ENCODE measurements at places on chromosomes 3 and 15. TPM values are rescaled to one million over a fixed set of nuclear protein-coding genes. Genes with fewer than 3 reads are reported as not detected.
A peak's percentile ranks its signal among the peaks of the same experiment; 100 is the strongest.

DNA sequence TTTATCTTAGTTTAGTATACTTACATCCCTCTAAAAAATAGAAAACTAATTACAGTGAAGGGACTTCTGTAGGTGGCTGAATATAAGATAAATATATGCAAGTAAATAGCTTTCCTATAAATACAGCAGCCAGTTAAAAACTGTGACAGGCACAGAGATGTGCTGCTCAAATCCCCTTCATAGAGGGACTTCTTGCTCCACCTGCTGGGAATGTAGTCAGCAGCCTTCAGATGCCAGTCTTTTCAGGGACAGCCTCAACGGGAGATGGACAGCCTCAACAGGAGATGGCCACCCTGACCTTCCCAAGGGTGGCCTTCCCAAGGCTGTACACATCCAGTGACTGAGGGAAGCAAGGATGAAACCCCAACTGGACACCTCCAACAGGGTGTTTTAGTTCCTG lies 15.7 kb upstream of the PRR23E start:
- no peak overlapping the region for H3K27ac ChIP-seq
- H3K4me1 ChIP-seq, result peaks cover 2% of the 10 kb centered on the region

DNA sequence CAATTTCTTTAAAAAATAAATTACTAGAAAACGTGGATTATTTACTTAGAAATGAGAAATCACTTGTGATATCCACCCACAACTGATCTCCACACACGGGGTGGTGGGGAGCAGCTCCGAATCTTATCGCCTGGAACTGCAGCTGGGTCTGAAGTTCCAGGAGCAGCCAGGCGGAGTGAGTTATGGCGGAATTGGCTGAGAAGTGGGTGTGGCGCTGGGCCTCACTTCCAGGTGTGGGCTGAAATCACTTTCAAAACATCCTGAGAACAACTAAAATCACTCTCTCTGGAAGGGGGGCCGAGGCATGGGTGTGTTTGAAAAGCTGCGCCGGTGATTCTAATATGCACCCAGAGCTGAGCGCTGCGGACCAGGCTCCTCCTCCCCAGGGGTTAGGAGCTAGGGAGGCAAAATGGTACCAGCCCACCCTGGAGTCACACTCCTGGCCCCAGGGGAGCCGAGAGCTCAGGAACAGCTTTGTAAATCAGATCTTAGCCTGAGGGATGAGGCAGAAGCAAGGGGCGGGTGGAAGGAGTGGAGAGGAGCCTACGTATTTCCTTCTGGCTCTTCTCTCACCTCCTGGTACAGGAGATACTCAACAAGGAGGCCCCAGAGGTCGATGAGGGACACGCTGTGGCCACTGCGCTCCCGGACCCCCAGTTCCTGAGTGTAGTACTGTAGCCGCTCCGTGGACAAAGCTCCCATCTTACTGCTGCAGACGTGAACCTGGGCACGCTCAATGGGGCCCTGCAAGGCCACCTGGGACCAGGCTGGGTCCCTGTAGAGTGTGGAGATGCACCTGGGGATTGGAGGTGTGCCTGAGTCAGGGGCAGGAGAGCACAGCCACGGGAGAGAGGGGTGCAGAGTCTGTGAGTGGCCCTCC lies 9.6 kb downstream of the PLA2G4F start:
- no peak overlapping the region for H3K27ac ChIP-seq
- no peaks in the 10 kb centered on the region for H3K36me3 ChIP-seq
- no peaks in the 10 kb centered on the region for H3K4me1 ChIP-seq
- no peaks in the 10 kb centered on the region for H3K27me3 ChIP-seq
- no peak for DNase-seq
- H3K4me3 ChIP-seq, result no peak overlapping the region

GRCh38 chr3:151818361-151818760 lies 4.4 kb downstream of the AADAC start:
- H3K4me1 ChIP-seq, result peaks cover 5% of the 10 kb centered on the region
- no peaks in the 10 kb centered on the region for H3K27me3 ChIP-seq
- DNase-seq, result no peak
- H3K4me3 ChIP-seq, result no peak overlapping the region
- H3K36me3 ChIP-seq, result no peaks in the 10 kb centered on the region

- no peaks in the 10 kb centered on the region for H3K27me3 ChIP-seq
- no peak for DNase-seq
- no peak overlapping the region for H3K27ac ChIP-seq
- no peak overlapping the region for H3K4me3 ChIP-seq
Measured at GRCh38 chr3:175619369-175619768, 760.2 kb downstream of the NAALADL2 start.

DNA sequence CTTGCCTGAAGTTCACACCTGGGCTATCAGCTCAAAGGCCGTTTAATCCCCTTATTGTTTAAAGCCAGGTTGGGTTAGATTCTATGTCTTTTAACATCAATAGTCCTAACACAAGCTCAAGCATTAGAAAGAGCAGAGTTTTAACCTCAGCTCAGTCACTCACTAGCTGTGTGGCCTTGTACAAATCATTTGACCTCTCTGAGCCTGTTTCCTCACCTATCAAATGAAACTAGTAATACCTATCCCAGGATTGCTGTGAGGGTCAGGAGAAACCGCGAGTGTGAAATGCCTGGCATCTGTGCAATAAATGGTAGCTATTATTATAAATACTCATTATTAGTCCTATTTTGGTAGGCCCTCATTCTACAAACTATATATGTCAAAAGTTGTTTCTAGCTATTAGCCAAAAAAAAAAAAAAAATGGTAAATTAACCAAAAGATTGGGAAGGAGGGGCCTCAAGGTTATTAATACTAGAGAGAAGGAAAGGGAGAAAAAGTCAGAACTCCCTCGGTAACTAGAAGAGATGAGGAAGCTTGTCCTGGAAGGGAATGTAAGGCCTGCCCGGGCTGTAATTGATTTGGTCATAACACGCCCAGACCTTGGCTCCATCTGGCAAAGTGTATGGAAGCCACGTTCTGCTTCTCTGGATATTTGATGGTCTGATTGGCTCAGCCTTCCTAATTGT lies 510.5 kb upstream of the PROK2 start:
- no peak overlapping the region for H3K27ac ChIP-seq
- no peaks in the 10 kb centered on the region for H3K36me3 ChIP-seq
- DNase-seq, result no peak
- no peaks in the 10 kb centered on the region for H3K27me3 ChIP-seq

DNA sequence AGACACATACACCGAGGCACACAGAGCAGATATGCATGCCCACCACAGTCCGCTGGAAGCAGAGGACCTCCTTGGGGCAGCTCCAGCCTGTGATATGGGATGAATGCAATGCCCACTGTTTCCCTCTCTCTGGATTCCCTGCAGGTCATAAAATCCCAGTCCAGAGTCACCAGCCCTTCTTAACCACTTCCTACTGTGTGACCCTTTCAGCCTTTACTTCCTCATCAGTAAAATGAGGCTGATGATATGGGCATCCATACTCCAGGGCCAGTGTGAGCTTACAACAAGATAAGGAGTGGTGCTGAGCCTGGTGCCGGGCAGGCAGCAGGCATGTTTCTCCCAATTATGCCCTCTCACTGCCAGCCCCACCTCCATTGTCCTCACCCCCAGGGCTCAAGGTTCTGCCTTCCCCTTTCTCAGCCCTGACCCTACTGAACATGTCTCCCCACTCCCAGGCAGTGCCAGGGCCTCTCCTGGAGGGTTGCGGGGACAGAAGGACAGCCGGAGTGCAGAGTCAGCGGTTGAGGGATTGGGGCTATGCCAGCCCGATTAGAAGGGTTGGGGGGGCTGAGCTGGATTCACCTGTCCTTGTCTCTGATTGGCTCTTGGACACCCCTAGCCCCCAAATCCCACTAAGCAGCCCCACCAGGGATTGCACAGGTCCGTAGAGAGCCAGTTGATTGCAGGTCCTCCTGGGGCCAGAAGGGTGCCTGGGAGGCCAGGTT lies at the start of gene GNAT1:
TSS of gene GNAT1 (plus strand) at position 675 of the 725 bp plus-strand sequence. CDS start 116 bp downstream, outside the sequence.
- no peak within 1 kb of the TSS for H3K4me3 ChIP-seq
- H3K27ac ChIP-seq, result no peak within 1 kb of the TSS
- no peak for DNase-seq
- peaks cover 6% of the 10 kb centered on the region for H3K4me1 ChIP-seq

DNA sequence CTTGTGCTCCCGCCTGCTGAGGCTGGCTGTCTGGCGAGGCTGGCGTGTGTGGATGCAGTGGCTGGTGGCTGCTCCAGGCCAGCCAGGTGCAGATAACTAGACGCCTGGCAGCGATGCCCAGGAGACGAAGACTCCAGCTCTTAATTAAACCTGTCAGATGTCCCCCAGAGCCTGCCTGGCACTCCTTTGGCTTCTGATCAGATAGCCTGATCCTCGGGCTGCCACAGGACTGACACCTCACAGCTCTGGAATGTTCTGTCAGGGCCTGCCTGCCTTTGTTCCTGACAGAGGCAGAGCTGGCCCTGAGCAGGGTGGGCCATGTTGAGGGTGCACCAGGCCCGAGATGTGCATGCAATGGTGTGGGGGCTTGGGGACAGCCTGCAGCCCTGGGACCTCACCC lies 36.5 kb downstream of the PLXNA1 start:
- H3K27ac ChIP-seq, result no peak overlapping the region
- H3K36me3 ChIP-seq, result no peaks in the 10 kb centered on the region
- no peak for DNase-seq
- no peak overlapping the region for H3K4me3 ChIP-seq
- no peaks in the 10 kb centered on the region for H3K4me1 ChIP-seq

- peaks cover 39% of the 10 kb centered on the region for H3K4me1 ChIP-seq
- H3K27me3 ChIP-seq, result no peaks in the 10 kb centered on the region
- DNase-seq, result no peak
- no peak overlapping the region for H3K27ac ChIP-seq
- H3K4me3 ChIP-seq, result no peak overlapping the region
- H3K36me3 ChIP-seq, result no peaks in the 10 kb centered on the region
Measured at GRCh38 chr15:93985176-93985575, 246.2 kb upstream of the MCTP2 start.

DNA sequence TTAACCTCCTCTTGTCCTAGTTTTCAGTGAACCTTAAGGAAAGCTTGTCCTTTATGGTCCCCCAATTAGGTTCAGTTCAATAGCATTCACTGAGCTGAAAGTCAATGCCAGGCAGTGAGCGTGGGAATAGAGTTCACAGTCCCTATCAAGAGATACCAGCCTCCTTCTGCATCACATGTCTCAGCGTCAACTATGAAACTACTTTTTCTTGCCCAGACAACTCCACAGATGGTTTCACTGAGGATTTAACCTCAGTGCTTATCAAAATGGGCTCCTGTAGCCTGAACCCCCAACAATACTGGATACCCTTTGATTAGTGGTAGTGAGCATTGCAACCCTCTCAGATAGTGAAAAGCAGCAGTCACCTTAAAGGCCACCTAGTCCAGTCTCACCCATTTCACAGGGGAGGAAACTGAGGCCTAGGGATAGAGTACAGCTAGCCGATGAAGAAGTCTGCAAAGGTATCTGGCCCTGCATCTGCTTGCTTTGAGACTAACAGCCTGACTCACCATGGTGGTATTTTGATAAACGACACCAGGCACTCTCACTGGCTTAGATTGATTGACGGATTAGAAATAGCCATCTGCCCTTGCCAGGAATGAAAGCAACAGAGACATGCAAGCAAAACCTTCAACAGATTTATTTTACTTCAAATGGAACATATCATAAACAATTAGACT lies 1.6 kb upstream of the UBA3 start:
- H3K36me3 ChIP-seq, result no peaks in the 10 kb centered on the region
- H3K4me3 ChIP-seq, result no peak overlapping the region
- H3K27me3 ChIP-seq, result no peaks in the 10 kb centered on the region
- no peak overlapping the region for H3K27ac ChIP-seq
- no peak for DNase-seq
- H3K4me1 ChIP-seq, result peaks cover 18% of the 10 kb centered on the region

- no peak overlapping the region for H3K4me3 ChIP-seq
- no peaks in the 10 kb centered on the region for H3K36me3 ChIP-seq
- DNase-seq, result no peak
- no peaks in the 10 kb centered on the region for H3K27me3 ChIP-seq
Measured at GRCh38 chr3:120299403-120299802, 14.4 kb upstream of the GPR156 start.

DNA sequence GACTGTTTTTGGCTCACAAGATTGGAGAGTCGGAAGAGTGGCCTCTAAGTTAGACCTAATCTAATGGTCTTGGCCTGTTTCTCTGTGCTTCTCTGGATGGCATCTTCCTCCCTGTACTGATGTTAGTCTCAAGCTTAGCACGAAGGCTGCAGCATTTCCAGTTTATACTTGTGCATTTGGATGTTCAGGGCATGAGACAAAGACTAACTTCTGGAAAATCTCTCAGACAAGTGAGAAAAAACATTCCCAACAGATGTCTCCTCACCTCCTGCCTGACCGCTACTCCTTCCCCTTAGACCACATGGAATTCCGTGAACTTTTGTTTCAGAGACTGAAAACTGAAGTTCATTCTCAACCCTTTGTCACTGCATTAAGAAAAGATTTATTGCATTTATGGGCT lies 410.8 kb upstream of the MCTP2 start:
- no peak for DNase-seq
- H3K36me3 ChIP-seq, result no peaks in the 10 kb centered on the region
- H3K4me1 ChIP-seq, result peaks cover 3% of the 10 kb centered on the region
- no peaks in the 10 kb centered on the region for H3K27me3 ChIP-seq
- H3K27ac ChIP-seq, result no peak overlapping the region

- no peak overlapping the region for H3K27ac ChIP-seq
- DNase-seq, result no peak
- H3K4me1 ChIP-seq, result peaks cover 45% of the 10 kb centered on the region
- no peak overlapping the region for H3K4me3 ChIP-seq
- no peaks in the 10 kb centered on the region for H3K36me3 ChIP-seq
Measured at GRCh38 chr3:177119829-177120228, 77.5 kb downstream of the TBL1XR1 start.

GRCh38 chr3:131701153-131701770 lies 198.5 kb upstream of the MRPL3 start:
- H3K27ac ChIP-seq, result no peak overlapping the region
- H3K27me3 ChIP-seq, result no peaks in the 10 kb centered on the region
- peaks cover 11% of the 10 kb centered on the region for H3K4me1 ChIP-seq
- no peak overlapping the region for H3K4me3 ChIP-seq
- H3K36me3 ChIP-seq, result no peaks in the 10 kb centered on the region

GRCh38 chr3:69120879-69121464 lies 1.4 kb downstream of the LMOD3 start:
- no peak overlapping the region for H3K4me3 ChIP-seq
- peak; percentile 74 for DNase-seq
- no peaks in the 10 kb centered on the region for H3K4me1 ChIP-seq
- H3K27ac ChIP-seq, result no peak overlapping the region
- no peaks in the 10 kb centered on the region for H3K27me3 ChIP-seq

- no peaks in the 10 kb centered on the region for H3K36me3 ChIP-seq
- no peaks in the 10 kb centered on the region for H3K27me3 ChIP-seq
Measured at GRCh38 chr3:53672981-53673380, 173.2 kb downstream of the CHDH start.

GRCh38 chr3:159861369-159861987 lies 127.2 kb upstream of the IL12A start:
- H3K27ac ChIP-seq, result no peak overlapping the region
- DNase-seq, result peak; percentile 33
- no peak overlapping the region for H3K4me3 ChIP-seq
- no peaks in the 10 kb centered on the region for H3K36me3 ChIP-seq
- H3K4me1 ChIP-seq, result peaks cover 43% of the 10 kb centered on the region

Gene CISH
- 0.32 TPM for total RNA-seq

Gene XPC
- total RNA-seq, result 33.4 TPM

Gene SI
- total RNA-seq, result not detected

Gene HMCES
- 28.6 TPM for total RNA-seq

Gene LCTL
- total RNA-seq, result 19.2 TPM

Gene RCN2
- total RNA-seq, result 358 TPM

Gene PLS1
- total RNA-seq, result 15.8 TPM

Gene MYZAP
- not detected for total RNA-seq

Gene GOLGA6L7
- not detected for total RNA-seq

Gene HAPLN3
- 9.5 TPM for total RNA-seq
